ENCODE measurements at places on chromosomes 7 and 10. TPM values are rescaled to one million over a fixed set of nuclear protein-coding genes. Genes with fewer than 3 reads are reported as not detected.

GNGT1 gene
- total RNA-seq = not detected

ABCC2 gene
- total RNA-seq = 0.50 TPM

ERLIN1 gene
- 24.8 TPM for total RNA-seq

DUS4L gene
- total RNA-seq = 16.2 TPM

BTBD16 gene
- 0.99 TPM for total RNA-seq

SEMA4G gene
- total RNA-seq = 8.6 TPM

RAPGEF5 gene
- 121 TPM for total RNA-seq

MRLN gene
- 25.0 TPM for total RNA-seq

CDK14 gene
- 78.0 TPM for total RNA-seq

CYP2C18 gene
- not detected for total RNA-seq

OPN1SW gene
- total RNA-seq = 0.28 TPM

PLCE1 gene
- 23.3 TPM for total RNA-seq

PARP12 gene
- total RNA-seq = 17.5 TPM

TFPI2 gene
- 5.4 TPM for total RNA-seq

NPY4R2 gene
- total RNA-seq = 0.89 TPM

CYP3A5 gene
- 7.2 TPM for total RNA-seq

CALHM1 gene
- 0.06 TPM for total RNA-seq

NAT16 gene
- 0.61 TPM for total RNA-seq

VWDE gene
- total RNA-seq = 4.9 TPM

FAM25A gene
- not detected for total RNA-seq

PLEKHS1 gene
- total RNA-seq = not detected

LIPN gene
- not detected for total RNA-seq

HMX2 gene
- total RNA-seq = not detected

ASNS gene
- 21.6 TPM for total RNA-seq
